AG08395 (cell line): ENCODE measurements at places on chromosomes 12 and 14.
A peak's percentile ranks its signal among the peaks of the same experiment; 100 is the strongest.

GRCh38 chr12:27873010-27873409, 93.0 kb upstream of the MANSC4 start:
- no peak for DNase-seq

DNA sequence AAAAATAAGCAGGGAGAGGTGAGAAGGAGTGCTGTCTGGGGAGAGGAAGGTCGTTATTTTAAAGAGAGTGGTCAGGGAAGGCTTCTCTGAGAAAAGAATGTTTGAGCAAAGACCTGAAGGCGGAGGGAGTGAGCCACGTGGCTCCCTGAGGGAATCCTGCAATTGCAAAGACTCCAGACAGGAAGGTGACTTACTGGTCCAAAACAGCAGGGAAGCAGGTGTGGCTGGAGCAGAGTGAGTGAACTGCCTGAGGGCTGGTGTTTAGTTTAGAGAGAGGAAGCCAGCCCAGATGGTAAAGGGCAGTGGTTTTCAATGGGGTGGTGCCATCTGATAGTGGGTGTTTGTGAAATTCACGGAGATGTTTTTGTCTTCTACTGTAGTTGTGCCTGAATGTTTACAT, 58.8 kb upstream of the LTA4H start:
- no peak for DNase-seq

- no peak for DNase-seq
Measured at GRCh38 chr14:89276424-89276975, 140.5 kb downstream of the FOXN3 start.

DNA sequence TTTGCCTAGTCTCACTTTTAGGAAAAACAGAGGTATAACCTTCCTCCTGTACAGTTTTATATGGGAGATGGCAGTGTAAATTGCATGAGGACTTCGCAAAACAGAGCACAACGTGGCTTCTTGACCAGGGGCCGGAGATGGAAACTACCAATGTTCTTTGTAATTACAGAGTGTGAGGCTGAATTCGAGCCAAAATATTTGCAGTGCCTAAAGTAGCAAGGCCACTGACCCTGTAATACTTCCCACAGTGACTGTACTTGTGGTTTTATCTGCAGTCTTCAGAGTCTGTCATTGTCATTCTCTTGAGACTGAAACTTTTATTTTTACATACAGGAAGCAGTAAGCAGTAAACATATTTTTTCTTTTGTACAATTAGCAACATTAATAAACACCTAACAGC, 98.9 kb downstream of the RERG start:
- DNase-seq: no peak

- DNase-seq: peak; percentile 56
Measured at GRCh38 chr14:95597784-95598211, 62.9 kb downstream of the GLRX5 start.

DNA sequence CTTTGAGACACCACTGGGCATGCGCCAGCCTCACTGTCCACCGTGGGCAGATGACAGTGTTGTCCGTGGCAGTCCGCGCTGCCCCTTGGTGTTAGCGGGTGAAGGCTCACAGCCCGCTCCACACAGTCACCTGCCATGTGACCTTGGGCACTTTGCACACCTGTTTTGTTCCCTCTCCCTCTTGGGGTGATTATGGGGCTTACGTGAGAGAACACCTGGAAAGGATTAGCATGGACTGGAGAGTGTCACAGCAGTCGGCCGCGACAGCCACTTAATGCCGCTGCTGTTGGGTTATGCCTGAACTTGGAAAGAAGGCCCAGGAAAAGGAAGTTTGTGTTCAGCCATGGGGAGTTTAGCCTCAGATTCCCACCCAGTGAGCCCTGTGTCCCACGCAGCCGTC, 94.2 kb downstream of the DDX51 start:
- no peak for DNase-seq

DNA sequence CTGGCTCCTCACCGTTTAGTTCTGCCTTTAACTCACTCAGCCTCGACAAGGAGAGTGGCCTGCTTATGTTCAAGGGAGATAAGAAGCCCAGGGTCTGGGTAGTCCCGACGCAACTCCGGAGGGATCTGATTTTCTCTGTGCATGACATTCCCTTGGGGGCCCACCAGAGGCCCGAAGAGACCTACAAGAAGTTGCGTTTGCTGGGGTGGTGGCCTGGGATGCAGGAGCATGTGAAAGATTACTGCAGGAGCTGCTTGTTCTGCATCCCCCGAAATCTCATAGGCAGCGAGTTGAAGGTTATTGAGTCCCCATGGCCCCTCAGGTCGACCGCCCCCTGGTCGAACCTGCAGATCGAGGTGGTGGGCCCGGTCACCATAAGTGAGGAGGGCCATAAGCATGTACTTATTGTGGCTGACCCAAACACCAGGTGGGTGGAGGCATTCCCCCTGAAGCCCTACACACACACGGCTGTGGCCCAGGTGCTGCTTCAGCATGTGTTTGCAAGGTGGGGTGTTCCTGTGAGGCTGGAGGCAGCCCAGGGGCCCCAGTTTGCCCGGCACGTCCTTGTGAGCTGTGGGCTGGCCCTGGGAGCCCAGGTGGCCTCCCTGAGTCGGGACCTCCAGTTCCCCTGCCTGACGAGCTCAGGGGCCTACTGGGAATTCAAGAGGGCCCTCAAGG, 13.1 kb downstream of the CBLN3 start:
- DNase-seq: no peak

DNA sequence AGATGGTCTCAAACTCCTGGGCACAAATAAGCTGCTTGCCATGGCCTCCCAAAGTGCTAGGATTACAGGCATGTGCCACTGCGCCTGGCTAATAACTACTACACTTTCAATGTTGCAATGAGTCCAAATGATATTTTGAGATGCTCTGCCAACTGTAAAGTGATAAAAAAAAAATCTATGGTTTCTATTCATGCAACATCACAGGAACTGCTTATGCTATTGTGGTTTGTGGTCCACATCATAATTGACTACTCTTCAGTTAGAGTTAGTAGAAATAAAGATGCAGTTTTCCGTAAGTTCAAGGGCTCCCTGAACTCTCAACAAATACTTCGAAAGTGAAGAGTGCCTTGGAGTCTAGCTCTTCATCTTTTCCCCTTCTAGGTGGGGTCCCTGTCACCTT, 239.4 kb downstream of the C12orf75 start:
- no peak for DNase-seq

DNA sequence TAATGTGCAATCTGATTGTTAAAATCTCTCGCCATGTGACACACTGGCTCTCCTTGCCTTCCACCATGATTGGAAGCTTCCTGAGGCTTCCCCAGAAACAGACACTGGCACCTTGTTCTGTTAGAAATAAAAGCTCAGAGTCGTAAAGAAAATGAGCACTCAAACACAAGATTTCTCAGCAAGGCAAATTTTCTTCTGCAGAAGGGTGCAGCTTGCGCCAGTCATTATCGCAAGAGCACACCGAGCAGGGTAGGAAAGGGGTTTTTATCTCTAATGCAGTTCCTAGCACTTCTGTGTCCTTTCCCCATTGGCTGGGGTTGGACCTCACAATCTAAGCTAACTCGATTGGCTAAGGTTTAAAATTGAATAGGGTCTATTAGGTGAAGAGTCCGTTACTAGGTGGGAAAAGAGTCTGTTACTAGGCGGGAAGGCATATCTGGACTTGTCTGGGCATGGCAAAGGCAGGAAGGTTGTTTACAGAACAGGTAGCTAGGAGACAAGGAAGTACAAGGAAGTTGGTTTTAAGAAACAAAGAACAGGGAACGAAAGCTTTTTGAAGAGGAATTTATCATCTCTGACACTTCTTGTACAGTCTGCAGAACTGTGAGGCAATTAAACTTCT, 62.6 kb upstream of the BICD1 start:
- no peak for DNase-seq

DNA sequence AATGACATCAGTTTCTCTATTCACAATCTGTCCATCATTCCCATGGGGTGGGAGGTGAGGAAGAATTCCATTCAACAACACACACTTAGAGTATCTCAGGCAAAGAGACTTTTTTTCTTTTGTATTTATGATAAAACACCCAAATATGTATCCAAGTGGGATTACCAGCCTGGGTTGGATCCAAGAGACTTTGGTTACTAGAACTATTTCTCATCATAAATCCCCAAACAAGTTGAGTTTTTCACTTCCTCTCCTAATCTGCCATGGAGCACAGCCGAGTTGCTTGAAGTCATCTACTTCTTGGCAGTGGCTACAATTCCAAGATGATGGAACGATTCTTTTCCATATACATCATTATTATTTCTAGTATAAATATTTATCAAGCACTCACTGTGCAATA, 209.2 kb upstream of the HMGA2 start:
- DNase-seq: peak; percentile 79

DNA sequence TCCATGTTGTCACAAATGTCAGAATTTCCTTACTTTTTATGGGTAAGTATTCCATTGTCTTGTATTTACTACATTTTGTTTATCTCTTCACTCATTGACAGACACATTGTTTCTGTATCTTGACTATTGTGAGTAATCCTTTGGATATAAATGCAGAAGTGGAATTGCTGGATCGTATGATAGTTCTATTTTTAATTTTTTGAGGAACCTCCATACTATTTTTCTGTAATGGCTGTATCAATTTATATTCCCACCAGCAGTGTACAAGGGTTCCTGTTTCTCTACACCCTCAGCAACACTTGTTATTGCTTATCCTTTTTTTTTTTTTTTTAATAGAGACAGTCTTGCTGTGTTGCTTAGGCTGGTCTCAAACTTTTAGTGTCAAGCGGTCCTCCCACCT, 3.5 kb upstream of the KICS2 start:
- DNase-seq: no peak

GRCh38 chr12:40691913-40692764, at the start of gene CNTN1:
CNTN1 (plus strand) TSS chr12:40692439.
- peak; percentile 87 for DNase-seq

DNA sequence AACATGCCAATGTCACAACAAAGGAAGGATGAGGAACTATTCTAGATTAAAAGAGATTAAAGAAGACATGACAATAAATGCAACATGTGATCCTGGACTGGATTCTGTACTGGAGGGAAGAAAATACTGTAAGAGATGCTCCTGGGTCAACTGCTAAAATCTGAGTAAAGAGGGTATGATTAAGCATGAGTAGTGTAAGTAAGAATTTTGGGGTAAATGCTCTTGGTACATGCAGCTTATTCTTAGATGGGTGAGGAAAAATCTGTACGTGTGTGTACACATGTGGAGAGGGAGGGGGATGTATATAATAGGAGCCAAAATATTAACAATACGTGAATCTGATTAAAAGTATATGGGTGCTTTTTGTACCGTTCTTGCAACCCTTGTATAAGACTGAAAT, 66.0 kb downstream of the CDC42BPB start:
- DNase-seq: no peak

GRCh38 chr12:81759190-81760051, at the start of gene PPFIA2:
PPFIA2 (minus strand) TSS chr12:81759350.
- DNase-seq: peak; percentile 15

DNA sequence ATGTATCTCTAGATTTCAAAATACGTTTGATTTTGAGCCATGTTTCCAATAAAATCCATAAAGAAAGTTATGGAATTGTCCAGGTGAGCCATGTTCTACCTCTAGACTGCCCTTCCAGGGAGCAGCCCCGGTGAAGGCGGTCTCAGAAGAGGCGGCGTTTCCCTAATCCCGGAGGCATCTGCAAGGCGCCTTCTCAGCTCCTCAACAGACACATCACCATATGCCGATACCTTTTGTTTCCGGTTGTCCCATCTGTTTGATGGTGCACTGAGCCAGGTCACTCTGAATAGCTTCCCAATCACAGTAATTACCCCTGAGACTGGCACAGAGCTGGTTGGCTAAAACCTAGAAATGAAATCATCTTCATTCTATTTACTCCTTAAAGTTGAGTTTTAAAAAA, 305.5 kb upstream of the FKBP4 start:
- no peak for DNase-seq

GRCh38 chr12:57211791-57212700, 4.5 kb upstream of the NXPH4 start:
- no peak for DNase-seq

DNA sequence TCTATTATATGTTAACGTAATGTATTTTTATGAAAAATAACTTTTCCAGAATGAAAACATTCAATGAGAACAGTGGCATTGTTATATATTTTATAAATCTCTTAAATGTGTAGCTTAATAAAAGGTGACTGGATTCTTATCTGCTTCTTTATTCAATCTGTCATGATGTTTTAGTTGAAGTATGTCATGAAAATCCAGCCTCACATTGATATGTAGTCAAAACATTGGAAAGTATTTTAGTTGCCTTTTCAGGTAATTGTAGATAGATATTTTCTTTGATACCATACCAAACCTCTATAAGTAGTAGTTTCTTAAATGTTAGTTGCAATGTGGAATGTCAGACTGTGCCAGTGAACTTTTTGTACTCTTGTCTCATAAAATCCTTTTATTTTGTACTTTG, 41.3 kb upstream of the MSRB3 start:
- no peak for DNase-seq

- DNase-seq: no peak
Measured at GRCh38 chr14:77923131-77923936, 123.4 kb downstream of the ADCK1 start.

GRCh38 chr12:103647267-103647666, 60.2 kb downstream of the STAB2 start:
- peak; percentile 41 for DNase-seq
